ENCODE measurements at places on chromosomes 16 and 17.

- DNase-seq: no peak
Measured at GRCh38 chr17:30997842-30998241, 27.0 kb downstream of the RNF135 start.

DNA sequence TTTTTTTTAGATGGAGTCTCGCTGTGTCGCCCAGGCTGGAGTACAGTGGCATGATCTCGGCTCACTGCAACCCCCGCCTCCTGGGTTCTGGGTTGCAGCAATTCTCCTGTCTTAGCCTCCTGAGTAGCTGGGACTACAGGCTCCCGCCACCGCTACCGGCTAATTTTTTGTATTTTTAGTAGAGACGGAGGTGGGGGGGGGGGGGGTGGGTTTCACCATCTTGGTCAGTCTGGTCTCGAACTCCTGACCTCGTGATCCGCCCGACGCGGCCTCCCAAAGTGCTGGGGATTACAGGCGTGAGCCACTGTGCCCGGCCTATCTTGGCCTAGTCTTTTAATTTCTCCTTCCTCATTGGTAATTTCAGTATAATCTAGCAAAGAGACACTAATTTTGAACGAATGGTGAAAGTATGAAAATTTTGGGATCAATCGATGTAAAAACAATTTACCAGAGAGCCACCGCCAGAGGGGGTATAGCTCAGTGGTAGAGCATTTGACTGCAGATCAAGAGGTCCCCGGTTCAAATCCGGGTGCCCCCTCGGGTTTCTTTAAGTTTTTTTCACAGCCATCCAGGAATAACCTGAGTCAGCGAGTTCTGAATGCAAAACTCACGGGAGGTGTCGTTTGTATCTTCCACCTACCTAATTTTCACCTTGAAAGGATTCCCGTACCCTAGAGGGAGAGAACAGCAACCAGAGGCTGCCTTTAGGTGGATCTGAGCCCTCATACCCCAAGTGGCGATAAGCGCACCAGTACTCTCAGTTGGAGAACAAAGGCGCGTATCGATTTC lies 2.5 kb upstream of the LASP1 start:
- no peak for DNase-seq

GRCh38 chr16:12575288-12575687 lies 228.4 kb downstream of the CPPED1 start:
- no peak for DNase-seq

GRCh38 chr17:6577686-6578263 lies 21.4 kb upstream of the PITPNM3 start:
- DNase-seq: no peak

DNA sequence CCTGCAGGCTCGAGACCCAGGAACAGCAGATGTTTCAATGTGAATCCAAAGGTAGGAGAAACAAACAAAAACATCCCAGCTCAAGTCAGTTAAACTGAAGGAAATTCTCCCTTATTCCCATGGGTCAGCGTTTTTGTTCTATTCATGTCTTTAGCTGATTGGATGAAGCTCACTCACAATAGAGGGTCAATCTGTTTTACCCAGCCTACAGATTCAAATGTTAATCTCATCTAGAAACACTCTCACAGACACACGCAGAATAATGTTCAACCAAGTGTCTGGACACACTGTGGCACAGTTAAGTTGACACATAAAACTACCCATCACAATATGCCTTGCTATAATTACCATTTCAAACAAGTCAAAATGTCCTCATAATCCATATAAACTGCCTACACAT lies 180.6 kb upstream of the CDH8 start:
- no peak for DNase-seq

- DNase-seq: no peak
Measured at GRCh38 chr17:16439811-16440351, 24.5 kb downstream of the TRPV2 start.

DNA sequence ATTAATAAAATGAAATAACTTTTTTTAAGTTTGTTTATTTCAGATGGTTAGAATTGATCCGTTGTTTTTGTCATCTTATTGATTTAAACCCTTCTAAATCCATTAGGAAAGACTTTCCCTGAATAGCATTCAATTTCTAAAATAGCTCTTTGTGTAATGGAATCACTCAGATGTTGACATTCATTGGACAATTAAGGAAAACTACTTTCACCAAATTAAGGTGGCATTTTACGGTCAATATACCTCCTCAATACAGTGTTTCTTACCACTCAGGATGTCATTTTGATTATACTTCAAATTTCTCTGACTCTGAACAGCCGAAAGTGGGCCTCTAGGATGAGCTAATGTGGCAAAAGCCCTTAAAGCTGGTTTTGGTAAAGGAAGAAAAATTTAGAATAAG lies 1.8 kb downstream of the ARL6IP1 start:
- no peak for DNase-seq

GRCh38 chr16:89090669-89091426 lies 2.8 kb upstream of the ACSF3 start:
- no peak for DNase-seq

DNA sequence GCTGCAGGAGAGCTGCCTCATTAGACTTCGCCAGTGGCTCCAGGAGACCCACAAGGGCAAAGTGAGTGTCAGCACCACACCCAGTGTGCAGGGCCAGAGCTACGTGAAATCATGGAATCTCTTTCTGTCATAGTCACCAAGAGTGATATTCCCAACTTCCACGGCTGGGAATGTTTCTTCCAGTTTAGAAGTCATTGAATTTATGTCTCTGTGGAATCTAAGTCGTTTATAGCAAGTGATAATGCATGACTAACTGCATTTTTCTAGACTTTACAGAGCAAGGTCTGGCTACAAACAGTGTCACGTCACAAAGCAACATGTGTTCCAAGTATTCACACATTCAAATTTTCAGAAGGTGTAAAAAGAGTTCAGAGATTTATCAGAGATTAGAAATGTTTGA lies 55.5 kb downstream of the SEC14L1 start:
- DNase-seq: no peak

DNA sequence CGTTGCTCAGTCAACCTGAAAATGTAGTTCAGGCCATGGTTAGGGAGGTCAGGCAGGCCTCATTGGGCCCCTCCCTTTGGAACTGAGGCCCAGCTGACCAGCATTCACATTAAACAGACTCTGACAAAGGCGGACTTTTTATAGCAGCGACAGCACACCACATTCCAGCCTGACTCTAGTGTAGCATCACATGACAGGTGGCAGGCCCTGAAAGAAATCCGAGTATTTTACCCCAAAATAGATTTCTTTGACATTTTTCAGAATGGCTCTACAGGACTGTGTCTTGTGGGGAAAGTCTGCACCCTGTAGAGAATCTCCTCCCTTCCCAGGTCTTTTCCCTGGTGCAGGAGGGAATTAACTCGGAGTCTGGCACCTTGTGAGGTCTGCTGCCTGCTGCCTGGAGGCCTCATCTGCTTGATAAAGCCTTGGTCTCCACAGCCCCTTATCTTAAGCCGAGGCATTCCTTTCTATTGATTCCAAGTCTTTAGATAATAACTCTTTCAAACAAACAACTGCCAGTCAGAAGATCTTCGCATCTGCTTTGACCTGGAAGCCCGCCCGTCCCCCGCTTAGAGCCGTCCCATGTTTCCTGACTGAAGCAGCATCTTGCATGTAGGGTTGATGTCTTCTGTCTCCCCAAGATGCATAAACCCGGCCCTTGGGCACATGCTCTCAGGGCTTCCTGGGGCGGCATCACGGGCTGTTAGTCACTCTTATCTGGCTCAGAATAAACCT lies 44.0 kb upstream of the CAPN15 start:
- DNase-seq: no peak

- no peak for DNase-seq
Measured at GRCh38 chr16:54493061-54493460, 206.5 kb upstream of the IRX3 start.

GRCh38 chr17:28473542-28473941 lies at the start of gene SLC13A2:
SLC13A2 (plus strand) TSS chr17:28473644; CDS start chr17:28473713, 69 bp downstream.
- no peak for DNase-seq

- DNase-seq: no peak
Measured at GRCh38 chr16:89581045-89581695, 5.6 kb downstream of the CPNE7 start.

DNA sequence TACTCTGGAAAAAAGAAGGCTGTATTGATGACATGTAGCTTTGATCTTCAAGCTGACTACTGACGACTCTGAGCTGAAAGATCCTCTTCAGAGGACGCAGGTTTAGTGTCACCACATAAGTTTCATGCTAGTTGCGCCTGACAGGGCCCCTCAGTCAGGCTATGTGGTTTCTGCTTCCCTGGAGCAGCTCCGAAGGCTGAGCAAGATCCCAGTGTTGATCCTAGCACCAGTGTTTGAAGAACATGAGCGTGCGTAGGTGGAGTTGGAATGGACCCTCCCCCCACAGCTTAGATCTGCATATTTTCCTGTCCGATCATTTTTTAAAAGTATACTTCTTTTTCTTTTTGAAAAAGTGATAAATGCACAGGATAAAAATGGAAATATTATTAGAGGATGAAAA lies 17.3 kb downstream of the BANP start:
- DNase-seq: no peak

Measured in upper lobe of right lung (tissue), 1 donor.